Inflammatory macrophage (primary cell): ENCODE measurements at places on chromosomes 1 and 21.

DNA sequence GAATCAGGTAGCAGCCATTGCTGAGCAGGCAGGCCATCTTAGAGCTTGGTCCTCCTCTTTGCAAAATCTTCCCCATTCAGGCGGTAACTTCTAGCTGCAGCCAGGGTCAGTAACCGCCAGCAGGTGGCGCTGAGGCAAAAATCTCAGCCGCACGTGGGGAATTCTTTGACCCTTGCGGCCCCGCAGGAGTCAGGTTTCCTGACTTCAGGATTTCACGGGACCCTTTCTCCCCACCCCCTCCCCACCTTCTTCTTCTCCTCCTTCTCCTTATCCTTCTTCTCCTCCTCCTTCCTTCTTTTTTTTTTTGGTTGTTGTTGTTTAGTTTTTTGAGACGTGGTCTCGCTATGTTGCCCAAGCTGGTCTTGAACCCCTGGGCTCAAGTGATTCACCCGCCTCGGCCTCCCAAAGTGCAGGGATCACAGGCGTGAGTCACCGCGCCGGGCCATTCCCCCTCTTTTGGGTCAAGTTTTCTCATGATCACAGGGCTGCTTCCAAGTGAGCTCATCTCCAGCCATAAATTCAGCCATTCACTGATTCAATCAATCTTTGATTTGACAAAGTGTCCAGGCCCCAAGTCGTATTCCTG lies 33.4 kb upstream of the TENT5B start:
- DNase-seq, result peak; percentile 69

- no peak for DNase-seq
Observed at GRCh38 chr1:20439282-20439681, 46.7 kb downstream of the CAMK2N1 start.

- DNase-seq, result peak; percentile 36
Observed at GRCh38 chr1:52601991-52602855, at the start of gene GPX7. Gene GPX7 (plus strand): TSS chr1:52602371. CDS start chr1:52602410, 39 bp downstream.

DNA sequence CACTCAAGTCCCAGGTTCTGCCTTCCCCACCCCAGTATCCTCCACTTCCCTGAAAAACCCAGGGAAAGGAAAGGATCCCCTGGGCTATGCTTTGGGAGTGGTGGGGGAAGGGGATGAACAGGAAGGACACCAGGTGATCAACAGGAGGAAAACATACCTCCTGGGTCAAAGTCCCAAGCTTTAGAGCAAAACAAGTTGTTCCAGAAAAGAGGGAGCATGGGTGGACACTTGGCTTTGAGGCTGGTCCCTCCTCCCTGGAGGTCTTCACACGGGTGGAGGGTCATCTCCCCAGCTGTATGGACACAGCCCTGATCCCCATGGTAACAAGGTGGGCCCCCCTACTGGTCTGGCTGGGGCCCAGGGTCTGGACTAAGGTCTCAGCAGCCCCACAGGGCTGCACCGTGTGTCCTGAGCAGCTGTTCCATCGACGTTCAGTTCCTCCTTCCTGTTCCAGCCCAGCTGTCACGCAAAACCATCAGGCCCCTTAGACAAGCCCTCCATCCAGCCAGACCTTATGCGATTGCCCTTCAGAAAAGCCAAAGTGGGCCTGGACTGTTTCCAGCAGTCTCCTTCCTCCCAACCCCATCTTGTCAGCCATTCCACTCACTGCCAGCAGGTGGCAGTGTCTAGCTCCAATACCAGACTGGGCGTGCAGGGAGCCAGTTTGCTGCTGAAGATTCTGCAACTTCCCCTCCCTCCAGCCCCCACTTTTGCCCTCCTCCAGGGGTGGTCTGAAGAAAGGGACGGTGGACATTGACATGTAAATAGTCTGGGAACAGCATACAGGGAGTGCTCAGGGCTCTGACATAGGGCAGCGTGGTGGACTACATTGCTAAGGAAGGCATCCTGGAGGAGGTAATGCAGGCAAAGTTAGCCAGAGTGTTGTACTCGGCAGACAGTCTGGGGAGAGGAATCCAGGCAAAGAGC lies 2.9 kb upstream of the PDZK1IP1 start:
- peak; percentile 69 for DNase-seq

- no peak for DNase-seq
Observed at GRCh38 chr1:224300346-224300745, 29.6 kb downstream of the NVL start.

DNA sequence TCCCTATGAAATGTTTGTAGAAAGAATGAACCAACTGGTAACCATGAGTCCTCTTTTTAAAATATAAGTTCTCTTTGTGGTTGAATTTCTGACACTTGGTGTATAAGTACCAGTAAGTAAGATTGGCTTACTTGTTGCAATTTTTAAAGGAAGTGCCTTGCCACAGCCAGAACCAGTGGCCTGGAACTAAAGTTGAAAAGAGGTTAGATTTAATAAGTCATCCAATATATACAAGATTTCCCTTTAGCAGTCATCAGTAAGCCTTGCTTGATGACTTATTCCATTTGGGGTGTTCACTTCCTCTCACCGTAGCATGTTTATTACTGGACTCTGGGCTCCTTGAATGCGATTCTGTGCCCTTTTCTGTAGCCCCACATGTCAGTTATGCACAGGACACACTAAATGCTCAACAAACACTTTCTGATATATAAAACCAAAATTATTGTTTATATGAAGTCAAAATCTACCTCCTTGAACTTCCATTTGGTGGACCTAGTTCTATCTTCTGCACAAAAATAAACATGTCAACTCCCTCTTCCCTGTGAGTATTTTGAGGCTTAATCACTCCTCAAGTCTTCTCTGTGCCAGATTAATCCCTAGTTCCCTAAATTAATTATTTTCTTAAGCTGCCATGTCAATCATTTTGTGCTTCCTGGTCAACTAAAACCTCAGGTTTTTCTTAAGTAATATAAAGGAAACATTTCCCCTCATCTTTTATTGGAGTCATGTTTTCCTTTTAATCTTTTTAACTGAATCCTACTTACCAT lies 218.1 kb downstream of the ST6GALNAC3 start:
- DNase-seq, result no peak

DNA sequence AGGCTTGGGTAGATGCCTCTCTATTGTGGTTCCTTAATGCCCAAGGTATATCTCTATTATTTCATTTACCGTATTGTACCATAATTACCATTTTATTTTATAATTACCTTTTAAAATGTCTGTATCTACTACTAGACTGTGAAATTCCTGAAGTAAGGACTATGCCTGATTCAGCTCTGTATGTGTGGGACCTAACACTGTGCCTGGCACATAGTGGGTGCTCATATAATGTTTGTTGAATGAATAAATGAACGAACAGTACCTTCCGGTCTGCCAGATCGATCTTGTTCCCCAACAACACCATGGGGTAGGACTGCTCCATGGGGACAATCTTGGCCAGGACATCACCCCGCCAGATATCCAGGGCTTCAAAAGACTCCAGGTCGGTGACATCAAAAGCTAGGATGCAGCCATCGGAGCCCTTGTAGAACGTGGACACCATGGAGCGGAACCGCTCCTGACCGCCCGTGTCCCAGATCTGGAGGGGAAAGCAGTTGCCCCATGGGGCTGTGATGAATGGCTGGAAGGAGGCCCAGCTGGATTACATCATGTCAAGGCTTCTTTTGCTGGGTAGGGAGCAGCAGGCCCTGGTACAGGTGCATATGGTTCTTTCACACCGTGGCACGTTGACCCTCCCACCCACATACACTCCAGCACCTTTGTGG lies 10.8 kb downstream of the RAB7B start:
- no peak for DNase-seq

DNA sequence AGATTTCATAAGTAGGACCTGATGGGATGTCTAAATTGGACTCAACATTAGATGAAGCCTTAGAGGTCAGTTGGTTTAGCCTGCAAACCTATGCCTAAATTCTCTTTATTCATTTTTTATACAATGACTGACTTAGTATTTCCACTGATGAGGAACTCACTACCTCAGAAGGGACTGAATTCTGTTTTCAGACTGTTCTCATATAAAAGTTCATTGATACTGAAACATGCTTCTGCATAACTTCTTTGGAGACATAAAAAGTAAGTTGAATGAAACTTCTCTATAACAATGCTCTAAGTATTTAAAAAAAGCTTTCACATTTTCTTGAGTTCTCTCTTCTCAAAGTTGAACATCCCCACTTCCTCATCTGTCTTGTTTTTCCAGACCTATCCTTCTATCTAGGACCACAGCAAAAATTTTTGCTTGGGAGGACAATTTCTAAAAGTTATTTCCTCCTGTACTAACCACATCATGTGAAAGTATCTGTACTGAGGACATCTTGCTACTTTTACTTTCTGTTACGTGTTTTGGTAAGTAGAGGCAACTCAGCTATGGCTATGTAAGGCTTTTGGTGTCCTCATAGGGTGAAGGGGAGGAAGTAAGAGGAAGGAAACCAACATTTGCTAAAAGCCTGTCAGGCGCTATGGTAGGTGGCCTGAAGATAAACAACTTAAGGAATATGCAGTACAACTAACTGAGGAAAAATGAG lies 64.1 kb downstream of the USP24 start:
- peak; percentile 65 for DNase-seq

DNA sequence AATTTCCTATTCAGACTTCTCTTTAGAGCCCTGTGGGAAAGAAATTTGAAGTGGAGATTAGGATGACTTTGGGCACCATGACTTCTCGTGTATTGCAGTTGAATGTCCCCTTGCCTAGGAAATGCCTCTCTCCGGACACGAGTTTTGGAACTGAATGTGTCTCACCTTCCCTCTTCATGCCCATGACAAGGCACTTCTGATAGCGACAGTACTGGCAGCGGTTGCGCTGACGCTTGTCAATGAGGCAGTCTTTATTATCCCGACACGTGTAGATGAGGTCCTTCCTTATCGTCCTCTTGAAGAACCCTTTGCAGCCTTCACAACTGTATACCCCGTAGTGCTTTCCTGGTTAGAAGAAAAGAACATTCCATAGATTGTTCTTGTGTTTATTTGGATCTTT lies 28.1 kb downstream of the RXRG start:
- no peak for DNase-seq

DNA sequence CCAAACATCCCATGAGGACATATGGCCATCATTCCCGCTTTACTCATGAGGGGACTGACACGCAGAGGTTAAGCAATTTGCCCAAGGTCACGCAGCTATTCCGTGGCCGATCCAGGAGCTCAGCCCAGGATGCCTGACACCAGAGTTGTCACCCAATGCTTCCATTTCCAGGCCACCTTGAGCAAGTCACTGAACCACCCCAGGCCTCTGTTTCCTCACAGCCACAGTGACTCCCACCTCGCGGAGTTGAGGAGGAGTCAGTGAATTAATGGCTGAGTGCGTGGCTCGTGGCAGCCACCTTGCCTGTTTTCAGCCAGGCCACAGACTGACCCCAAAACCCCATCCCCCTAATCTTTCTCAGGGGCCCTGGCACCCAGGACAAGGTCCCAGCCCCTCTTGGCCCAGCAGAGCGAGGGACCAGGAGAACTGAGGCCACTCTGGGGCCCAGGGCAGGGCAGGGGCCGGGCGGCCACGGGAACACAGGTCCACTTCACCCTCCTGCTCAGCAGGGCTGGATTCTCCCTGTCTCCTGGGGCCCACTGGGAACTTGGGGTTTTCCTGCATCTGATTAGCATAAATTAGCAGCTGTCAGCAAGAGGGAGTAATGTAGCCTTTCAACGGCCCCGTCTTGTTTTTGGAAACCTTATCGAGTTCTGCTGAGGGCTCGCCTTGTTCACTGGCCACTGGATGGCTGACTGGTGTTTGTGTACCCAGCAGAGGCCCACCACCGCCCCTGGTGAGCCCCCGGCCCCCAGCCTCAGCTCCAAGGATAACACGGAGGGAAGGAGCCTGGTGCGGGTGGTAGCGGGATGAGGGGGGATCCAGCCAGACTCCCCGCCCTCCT lies 19.7 kb upstream of the LAPTM5 start:
- DNase-seq, result no peak

DNA sequence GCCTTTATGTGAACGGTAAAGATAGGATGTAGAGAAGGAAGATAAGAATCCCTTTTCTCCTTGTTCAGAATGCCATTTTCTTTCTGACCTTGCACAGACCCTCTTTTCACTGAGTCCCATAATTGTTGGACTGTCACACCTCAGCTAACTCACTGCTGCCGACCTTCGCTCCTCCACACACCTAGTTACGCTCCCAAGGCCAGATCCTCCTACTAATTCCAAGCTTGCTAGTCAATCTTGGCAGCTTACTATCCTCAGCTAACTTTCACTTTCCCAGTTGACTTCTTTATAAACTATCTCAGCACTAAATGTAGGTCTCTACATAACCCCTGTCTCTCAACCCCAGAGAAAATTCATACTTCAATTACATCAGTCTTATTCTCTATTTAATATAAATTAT lies 471.8 kb upstream of the PRMT6 start:
- no peak for DNase-seq

GRCh38 chr1:62349470-62350233 lies 30.4 kb upstream of the KANK4 start:
- no peak for DNase-seq

DNA sequence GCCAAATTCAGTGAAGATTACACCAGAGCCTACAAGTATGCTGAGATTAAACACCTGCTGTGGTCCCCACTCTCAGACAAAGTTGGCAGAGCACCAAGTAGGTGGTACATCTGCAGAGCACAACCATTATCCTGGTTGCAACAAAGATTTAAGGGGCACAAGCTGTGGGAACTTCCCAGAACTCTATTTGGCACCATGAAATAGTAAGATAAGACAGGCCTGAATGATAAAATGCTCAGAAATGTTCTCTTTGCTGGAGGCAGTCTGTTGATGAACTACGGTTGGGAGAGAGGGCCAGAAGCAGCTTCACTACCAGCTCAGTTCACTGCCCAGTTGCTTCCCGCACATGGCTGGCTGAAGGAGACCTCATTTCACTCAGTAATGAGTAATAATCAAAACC lies 19.9 kb downstream of the RPL5 start:
- DNase-seq, result no peak

DNA sequence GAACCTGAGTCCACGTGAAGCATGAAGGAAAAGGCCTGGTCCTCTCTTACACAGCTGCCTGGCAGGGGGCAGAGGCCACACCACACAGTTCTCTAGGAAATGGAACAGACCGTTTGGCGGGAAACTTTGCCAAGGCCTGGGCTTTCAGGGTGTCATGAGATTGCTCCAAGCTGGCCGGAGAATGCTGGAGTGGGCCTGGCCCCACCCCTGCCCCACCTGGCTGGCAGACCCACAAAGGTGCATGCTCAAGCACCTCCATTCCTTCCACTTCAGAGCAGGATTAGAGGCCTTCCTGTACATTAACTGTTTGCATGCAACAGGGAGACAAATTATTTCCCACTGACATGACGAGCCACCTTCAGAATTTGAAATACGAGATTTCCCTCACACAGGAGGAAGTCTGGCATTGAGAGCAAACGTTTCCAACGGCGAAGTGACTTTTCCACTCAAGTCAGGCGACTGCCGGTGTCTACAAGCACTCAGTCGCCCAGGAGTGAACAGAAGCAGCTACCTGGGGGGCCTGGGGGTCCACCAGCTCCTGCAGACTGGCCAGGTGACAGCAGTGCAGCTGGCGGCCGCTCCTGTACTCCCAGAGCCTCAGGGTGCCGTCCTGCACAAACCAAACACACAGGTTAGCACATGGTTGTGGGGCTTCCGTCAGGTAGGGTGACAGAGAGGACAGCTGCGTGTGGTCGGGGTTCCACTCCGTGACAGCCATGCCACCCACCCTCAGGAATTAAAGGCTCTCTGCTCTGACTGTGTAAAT lies 24.0 kb downstream of the WDR4 start:
- DNase-seq, result no peak
